T-helper 22 cell (primary cell): ENCODE measurements at places on chromosomes 16 and 17.

- DNase-seq = no peak
These were observed 33.1 kb upstream of the CRISPLD2 start for GRCh38 chr16:84786605-84787262.

- no peak for DNase-seq
These were observed 20.4 kb downstream of the CYLD start for GRCh38 chr16:50762241-50762640.

DNA sequence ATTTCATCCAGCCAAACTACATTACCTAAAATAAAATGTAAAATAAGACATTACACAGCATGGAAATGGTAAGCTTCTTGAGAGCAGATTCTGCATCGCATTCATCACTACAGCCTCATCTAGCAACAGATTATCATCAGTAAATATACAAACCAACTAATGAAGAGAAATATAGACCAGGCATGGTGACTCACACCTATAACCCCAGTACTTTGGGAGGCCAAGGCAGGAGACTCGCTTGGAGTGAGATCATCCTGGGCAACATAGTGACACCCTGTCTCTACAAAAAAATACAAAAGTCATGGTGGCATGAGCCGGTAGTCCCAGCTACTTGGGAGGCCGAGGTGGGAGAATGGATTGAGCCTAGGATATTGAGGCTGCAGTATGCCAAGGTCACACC, 19.9 kb downstream of the NCBP3 start:
- DNase-seq = no peak

- DNase-seq = peak; percentile 29
These were observed 40.5 kb upstream of the ATP2A3 start for GRCh38 chr17:4004517-4005295.

- DNase-seq = no peak
These were observed 34.8 kb downstream of the C17orf67 start for GRCh38 chr17:56798916-56799315.

DNA sequence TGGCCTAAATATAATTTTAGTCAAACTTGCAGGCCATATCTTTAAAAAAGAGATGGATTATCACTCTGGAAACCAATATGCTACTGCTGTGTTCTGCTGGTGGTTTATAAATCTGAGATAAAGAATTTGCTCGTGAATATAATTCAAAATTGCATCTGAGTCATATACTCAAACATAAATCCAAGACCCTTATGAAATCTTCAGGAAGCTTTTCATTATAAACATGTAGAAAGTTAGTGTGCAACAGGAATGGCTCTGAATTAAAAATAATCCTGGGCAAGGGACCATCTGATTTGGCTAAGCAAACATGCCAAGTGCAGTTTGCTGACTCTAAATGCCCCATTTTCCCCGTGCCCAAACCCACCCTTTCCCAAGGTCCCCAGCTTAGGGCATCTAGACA, 57.3 kb downstream of the TEX2 start:
- DNase-seq = no peak

DNA sequence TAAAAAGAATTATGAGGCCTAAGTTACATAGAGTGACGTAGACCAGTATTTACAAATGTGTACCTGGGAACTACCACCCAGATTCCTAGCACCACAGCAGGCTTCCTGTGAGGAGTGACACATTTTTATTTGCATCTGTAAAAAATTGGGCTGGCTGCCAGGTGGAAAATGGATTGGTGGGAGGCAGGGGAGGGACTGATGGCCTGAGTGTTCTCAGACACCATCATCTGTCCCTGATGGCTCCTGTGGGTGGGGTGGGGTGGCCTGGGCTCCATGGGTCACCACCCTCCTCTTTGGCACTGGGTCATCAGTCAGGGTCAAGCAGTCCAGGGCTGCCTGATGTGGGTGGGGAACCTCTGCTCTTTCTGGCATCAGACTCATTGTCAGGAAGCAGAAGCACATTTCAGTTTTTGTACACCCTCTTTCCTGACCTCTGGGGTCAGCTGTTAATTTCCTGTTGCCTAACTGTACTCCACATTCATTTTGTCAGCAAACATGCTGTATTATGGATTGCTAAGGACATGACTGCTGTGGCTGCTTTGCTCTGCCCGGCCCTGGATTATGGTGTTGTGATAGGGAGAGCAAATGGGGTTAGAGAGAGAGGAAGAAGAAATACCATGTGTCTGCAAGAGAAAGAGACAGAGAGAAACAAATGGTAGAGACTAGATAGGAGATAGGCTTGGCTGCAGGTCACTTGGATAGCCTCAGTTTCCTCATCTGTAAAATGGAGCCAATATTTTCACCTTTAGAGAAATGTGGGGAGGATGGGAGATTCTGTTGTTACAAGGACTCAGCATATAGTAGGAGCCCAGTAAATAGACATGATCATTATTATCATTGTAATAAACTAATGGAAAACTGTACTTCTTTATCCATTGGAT, 11.6 kb upstream of the MFAP4 start:
- DNase-seq = no peak

GRCh38 chr17:79160980-79161636, 86.5 kb downstream of the ENGASE start:
- no peak for DNase-seq

- DNase-seq = peak; percentile 85
These were observed 40.1 kb downstream of the MYO18A start for GRCh38 chr17:29140051-29140621.

DNA sequence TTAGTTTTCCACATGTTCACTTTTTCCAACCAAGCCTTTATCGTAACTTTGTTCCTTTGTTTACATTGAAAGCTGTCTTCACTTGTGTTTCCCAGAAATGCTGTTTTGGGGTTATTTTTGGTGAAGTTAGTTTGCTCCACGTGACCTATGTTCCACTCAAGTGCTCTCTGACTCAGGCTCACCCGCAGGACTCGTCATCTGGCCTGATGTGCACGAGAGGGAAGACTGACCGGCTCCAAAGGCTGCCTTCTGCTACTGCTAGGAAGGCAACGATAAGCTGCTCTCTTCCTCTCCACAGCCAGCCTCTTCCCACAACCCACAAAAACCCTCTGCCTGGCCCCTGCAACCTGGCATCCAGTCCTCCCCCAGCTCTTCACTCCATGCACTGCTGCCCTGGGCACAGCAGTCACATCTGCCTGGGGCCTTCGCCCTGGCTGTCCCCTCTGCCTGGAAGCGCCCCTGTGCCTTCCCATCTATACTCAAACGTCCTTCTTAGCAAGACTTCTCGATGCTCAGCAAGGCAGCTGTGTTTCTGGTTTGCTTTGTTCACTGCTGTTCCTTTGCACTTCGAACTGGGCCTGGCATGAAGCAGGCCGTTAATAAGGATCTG, 28.0 kb downstream of the ZCCHC14 start:
- no peak for DNase-seq

GRCh38 chr17:57125406-57125805, 40.4 kb downstream of the AKAP1 start:
- DNase-seq = no peak

- peak; percentile 14 for DNase-seq
These were observed 3.0 kb upstream of the CHD3 start for GRCh38 chr17:7885367-7886226.

GRCh38 chr16:83397601-83398291, 410.0 kb upstream of the HSBP1 start:
- no peak for DNase-seq

DNA sequence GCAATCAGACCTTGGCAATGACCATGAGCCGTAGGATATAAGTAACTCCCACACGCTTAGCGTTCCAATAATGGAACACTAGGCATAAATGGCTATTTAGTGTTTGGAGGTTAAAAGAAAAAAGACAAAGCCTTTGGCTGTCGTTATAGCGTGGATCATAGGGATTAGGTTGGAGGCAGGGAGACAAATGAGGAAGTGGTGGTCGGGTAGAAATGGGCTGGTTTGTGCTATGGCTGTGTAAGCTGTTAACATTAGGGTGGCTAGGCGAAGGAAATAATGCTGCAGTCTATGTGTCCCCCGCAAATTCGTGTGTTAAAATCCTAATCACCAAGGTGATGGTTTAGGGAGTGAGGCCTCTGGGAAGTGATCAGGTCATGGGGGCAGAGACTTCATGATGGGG, 120.4 kb upstream of the IRX6 start:
- DNase-seq = no peak

DNA sequence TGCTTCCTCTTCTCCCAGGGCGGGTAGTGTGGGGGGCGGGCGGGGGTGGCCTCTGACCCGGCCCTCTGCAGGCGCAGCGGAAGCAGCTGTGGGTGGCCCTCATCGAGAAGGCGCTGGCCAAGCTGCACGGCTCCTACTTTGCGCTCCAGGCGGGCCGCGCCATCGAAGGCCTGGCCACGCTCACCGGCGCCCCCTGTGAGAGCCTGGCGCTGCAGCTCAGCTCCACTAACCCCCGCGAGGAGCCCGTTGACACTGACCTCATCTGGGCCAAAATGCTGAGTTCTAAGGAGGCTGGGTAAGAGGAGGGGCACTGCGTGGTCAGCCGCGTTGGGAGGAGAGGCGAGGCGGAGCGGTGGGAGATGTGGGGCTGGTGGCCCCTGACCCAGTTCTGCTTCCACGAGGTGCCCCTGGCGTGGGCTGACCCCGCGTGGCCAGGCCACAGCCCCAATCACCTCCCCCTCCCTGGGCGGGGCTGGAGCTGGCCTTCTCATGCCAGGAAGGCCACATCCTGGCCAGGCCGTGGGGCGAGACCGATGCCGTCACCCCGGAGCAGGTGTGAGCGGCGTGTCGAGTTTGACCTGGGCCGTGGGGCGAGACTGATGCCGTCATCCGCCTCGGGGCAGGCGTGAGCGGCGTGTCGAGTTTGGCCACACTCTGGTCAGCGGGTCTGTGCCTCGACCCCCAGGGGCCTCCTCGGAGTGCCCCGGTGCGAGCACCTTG, 10.5 kb upstream of the PRR35 start:
- DNase-seq = no peak

DNA sequence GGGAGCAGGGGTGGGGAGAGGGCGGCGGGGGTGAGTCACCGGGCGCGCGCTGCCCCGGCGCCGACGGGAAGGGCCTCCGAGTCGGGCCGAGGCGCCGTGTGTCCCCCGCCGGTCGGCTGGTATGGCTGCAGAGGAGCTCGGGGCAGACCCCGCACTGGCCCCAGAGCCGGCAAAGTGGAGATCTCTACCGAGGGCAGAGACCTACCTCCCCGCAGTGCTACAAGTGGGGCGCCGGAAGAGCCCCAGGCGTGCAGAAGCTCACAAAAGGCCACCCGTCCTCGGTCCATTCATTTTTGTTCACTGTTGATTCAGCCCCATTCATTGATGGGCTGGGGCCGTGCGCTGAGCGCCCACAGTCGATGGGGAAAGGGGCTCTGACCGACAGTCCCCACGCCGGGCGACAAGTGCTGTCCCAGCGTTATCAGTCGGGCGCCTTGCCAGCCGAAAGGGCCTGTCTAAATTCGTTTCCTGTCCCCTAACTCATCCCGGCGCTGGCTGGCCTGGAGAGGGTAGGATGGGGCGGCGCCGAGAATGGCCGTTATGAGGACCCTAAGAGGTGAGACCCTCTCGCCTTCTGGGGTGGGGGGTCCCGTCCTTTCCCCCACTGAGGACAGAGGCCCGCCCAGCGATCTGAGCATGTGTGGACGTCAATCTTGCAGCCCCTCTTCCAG, 709 bp upstream of the ENO3 start:
- DNase-seq = no peak

- no peak for DNase-seq
These were observed 22.3 kb downstream of the BAIAP2 start for GRCh38 chr17:81057079-81057730.

GRCh38 chr16:62585041-62585545, 548.9 kb upstream of the CDH8 start:
- no peak for DNase-seq

DNA sequence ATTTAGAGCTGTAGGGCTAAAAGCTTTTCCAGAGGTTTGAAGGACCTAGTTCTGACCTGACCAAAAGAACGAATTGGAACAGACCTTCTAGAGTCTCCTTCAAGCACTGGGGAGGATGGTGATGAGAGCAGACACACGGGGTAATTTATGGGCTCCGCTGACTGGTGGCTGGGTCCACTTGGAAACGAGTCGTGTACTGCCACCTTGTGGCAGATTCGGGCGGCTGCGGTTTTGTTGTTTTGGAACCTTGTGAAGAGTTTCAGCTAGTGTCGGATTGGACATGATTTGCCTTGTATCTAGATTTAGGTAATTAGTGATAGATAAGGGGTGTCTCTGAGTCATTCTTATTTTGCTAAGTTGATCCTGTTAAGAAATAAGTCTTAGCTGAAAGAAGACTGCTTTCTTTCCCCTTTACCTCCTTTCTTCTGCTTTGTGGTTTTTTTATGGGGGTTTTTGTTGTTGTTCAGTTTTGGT, 98.9 kb downstream of the AATF start:
- peak; percentile 47 for DNase-seq

- DNase-seq = no peak
These were observed 596 bp downstream of the UNKL start for GRCh38 chr16:1413684-1414531.

GRCh38 chr16:83475108-83475507, 332.7 kb upstream of the HSBP1 start:
- no peak for DNase-seq

- DNase-seq = no peak
These were observed 18.3 kb upstream of the ADCY7 start for GRCh38 chr16:50247906-50248608.

GRCh38 chr17:38619451-38619795, 13.7 kb upstream of the SRCIN1 start:
- DNase-seq = no peak

DNA sequence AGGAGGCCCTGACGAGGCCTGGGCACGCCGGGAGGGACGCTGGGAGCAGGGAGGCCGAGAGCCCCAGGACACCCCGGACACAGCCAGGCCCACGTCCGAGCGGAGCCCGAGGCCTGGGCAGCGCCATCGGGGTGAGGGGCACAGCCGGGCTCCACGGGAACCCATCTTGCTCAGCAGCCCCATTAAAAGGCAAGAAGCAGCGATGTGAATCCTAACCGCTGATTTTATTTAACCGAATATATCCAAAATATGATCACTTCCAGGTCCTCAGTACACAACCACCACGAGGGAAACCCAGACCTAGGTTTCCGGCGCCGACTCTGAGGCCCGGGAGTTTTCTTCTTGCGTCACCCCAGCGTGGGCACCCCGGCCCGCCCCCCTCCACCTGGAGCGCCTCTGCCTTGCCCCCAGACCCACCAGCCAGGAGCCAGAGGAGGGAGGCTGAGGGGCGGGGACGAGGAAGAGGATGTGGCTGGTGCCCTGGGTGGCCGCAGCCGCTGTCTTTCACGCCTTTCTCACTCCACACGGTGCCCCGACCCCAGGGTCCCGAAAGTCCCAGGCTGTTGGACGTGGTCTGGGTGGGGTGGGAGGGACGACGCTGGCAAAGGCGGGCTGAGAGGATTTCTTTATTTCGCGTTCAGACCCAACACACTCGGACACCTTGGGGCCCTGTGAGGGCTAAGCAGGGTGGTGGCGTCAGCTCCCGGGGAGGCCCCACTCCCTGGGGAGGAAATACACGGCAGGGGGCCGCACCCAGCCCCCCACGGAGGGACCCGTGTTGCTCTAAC, 568 bp upstream of the CCDC154 start:
- DNase-seq = no peak

GRCh38 chr17:72351884-72352346, 231.1 kb downstream of the SOX9 start:
- DNase-seq = no peak

DNA sequence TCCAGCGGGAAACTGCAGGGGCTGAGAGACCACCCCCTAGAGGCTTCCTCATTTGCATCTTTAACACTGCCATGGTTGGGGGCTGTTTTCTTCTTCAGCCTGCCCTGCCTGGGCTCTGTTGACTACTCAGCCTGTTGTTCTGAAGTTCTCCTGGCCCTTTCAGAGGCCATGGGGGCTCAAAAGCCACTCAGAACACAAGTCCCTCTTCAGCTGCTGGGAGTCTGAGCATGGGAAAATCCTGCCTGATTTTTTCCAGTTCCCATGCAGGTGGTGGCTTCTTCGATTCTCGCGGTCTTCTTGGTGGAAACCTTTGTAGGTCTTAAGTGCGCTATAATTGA, 36.3 kb downstream of the PLCG2 start:
- DNase-seq = no peak

GRCh38 chr16:56607109-56607618, 1.2 kb upstream of the MT2A start:
- no peak for DNase-seq
